ENCODE measurements at places on chromosomes 3 and 15.

DNA sequence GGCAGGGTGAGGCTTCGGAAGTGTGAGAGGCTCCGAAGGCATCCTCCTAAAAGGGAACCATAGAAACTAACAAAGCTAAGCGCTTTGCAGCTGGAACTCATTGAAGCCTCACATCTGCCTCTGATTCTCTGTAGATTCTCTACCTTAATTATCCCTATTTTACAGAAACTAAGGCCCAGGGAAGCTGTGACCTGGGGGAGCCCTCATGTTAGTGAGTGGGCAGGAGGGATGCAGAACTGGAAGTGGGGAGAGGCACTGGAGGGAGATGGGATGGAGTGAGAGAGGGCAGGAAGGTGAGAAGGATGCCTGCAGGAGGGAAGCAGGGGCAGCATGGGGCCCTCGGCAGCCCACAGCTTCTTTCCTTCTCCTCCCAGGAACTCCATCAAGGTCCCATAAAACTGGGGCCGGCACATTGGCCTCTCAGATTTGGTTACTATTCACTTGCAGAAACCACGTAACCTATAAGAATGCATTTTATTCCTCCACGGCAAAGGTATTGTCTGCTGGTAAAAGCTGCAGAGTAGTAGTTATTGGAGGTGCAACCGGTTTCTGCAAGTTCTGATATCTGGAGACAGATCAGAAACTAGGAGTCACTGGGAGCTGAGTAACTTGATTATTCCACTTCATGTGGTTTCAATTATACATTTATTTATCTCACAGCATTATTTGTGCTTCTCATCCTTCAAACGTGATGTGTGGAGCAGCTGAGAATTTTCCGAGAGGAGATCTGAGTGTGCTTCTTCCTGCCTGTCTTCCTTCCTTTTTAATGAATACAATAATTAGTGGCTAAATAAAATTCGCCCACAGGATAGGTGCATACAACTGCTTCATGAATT, 24.0 kb upstream of the CHCHD6 start:
- no peak for DNase-seq

DNA sequence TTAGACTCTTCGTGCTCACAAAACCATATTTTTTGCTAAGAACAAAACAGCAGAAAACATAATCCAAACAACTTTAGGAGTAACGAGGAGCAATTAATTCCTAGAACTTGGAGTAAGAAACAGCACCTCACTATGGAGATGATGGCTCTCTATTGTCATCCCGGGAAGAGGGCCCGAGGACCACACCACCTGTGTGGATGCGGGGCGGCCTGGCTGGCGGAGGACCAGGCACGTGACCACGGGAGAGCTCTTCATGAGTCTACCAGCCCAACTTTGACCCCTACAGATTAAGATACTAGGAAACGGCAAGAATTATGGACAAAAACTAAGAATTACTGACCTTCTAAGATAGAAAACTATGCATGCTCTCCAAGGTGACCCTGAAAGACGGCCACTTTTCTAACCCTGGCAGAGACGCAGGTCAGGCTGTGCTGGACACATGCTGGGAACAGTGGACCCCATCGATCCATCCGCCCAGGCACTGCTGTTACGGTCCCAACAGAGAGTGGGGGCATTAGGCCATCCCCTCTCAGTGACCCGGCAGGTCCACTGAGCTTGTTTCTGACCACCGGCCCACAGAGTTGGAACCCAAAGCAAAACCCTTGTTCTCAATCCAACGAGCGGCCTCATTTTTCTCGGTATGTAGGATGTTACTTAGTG, 13.1 kb upstream of the OCA2 start:
- no peak for DNase-seq

- DNase-seq, result no peak
These were observed 587.8 kb upstream of the BCHE start for GRCh38 chr3:166425021-166425420.

GRCh38 chr3:88219138-88219792, 69.5 kb downstream of the C3orf38 start:
- no peak for DNase-seq

GRCh38 chr3:149179220-149179619, 42.4 kb downstream of the CP start:
- DNase-seq, result no peak

- no peak for DNase-seq
These were observed 507 bp downstream of the SLC12A6 start for GRCh38 chr15:34336991-34337556.

GRCh38 chr15:57060799-57061198, 142.4 kb downstream of the TCF12 start:
- DNase-seq, result no peak

DNA sequence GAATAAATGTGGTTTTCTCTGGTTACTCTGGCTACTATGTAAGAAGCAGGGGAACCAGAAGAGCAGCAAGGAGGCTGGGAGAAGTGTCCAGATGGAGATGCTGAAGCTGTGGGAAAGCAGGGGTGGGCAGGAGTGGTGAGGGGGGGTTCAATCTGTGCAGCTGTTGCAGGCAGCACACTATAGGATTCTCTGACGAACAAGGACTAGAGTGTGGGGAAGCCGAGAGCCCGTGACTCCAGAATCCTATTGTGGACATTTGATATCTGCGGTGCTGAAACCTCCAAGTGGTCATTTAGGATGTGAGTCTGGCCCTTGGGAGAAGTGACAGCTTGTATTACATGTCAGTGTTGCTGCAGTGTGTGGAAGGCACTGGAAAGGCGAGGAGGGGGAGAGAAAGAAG, 60.5 kb downstream of the GABRB3 start:
- DNase-seq, result no peak

DNA sequence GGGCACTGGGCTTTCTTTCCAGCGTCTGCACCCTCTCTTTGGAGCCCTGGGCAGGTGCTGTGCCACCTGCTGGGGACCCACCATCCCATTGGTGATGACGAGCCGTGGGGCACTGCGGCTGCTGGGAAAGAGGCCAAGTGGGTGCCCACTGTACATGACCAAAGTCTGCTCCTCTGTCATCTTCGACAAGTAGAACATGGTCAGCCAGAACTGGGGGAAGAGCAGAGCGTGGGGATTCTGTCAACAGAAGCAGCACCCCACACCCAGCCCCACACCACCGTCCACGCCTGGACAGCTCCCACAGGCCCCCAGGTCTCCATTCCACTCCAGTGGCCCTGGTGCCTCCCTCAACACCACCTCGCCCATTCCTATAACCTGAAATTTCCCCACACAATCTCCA, 9.7 kb downstream of the UROC1 start:
- DNase-seq, result no peak

DNA sequence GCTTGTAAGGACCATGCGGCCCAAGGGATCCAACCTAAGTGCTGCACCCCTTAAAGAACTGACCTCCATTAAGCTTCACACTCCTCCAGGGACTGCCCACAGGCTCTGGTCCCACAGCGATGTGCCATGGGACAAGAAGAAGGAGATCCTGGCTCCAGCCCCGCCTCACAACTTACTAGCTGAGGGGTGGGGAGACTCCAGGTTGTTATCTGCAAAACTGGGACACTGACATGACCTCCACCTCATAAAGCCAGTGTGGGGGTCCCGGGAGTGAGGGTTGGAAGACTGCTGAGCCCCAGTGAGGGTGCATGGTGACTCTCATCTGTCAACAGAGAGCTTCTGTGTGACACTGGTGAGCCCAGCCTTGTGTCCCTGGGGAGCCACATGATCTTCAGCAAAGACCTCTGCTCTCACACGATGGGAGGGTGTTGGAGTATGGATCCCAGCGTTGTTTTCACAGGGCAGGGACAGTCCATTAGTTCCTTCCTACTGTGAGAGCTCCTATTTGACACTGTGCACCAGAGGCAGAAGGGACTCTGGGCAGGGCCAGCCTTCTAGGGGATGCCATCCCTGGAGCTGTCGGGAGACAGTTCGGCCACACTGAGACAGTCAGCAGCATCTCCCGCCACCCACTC, 26.7 kb downstream of the EAF1 start:
- DNase-seq, result no peak

DNA sequence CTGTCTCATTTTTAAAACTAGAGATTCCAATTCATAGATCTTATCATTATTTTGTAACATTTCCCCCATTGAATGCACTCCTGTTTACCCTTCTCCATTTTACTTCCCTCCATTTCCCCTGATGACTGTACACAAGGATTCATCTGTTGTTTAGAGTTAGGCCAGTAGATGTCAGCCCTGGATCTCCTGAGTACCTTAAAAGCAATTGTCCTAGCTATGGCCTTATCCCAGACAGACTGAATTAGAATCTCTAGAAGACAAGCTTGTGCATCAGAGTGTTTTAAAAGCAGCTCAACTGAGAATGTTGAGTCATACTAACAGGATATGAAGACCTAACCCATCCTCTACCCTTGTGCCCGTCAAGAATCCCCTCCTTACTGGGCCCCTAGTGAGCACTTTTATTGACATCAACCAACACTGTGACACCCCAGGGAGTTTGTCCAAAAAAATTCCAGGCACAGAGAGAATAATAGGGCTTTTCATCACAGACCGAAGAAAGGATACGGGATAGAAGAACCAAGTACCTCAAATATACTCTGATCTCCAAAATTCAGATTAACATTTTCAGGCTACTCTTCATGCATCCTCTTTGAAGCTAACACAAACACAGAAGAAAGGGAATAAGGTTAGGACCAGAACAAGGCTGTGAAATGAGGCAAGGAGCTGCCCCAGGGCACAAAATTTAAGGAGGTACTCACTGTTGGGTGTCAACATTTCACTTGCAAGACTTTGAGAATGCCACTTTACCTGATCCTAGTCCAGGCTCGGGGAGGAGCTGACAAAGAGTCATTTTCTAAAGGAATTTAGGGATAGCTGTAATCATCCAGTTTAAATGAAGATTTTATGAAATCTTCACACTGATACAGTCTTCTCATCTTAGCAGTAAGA, 17.1 kb downstream of the ZBED2 start:
- no peak for DNase-seq

- DNase-seq, result no peak
These were observed 2.5 kb downstream of the EFCC1 start for GRCh38 chr3:129003578-129004112.

- no peak for DNase-seq
These were observed 334 bp upstream of the IGSF11 start for GRCh38 chr3:119035014-119035346.

- no peak for DNase-seq
These were observed 70.3 kb downstream of the ARNT2 start for GRCh38 chr15:80474224-80475215.

GRCh38 chr3:42010530-42010929, 48.6 kb upstream of the ULK4 start:
- no peak for DNase-seq

DNA sequence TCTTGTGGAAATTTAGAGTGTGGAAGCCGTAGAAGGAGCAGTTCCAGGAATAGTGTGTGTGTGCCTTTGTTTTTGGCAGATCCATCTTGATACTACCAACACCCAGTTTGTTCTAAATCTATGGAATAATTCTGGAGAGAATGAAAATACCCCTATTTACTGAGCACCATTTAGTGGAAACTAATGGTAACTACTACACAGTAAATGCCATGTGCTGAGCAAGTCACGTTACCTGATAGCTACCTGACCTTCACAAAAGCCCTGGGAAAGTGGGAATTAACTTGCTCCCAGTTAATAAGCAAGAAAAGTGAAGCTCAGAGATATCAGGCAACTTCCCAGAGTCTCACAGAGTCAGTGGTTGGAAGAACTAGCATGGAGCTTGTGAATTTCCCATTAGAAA, 137.7 kb downstream of the ARPP21 start:
- DNase-seq, result no peak

- no peak for DNase-seq
These were observed 167.2 kb downstream of the MAGI1 start for GRCh38 chr3:65871305-65872141.

DNA sequence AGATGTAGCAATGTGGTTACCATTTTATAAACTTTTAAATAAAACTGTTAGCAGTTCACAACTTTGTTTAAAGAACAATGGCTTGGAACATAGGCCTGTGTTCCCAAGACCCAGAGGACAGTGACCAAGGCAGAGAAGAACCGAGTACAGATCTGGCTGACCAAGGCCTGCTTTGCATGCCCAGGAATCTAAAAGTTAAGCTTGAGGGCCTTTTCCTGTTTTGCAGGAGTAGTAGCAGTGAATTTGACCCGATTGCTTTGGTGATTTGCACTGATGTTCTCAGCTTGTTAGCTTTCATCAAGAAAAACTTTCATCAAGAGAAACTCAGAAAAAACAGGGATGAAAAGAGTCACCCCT, 9.9 kb downstream of the FILIP1L start:
- no peak for DNase-seq

GRCh38 chr3:124306665-124307064, 314.7 kb upstream of the ROPN1 start:
- DNase-seq, result no peak

GRCh38 chr3:173825730-173826129, 428.2 kb downstream of the NLGN1 start:
- no peak for DNase-seq

DNA sequence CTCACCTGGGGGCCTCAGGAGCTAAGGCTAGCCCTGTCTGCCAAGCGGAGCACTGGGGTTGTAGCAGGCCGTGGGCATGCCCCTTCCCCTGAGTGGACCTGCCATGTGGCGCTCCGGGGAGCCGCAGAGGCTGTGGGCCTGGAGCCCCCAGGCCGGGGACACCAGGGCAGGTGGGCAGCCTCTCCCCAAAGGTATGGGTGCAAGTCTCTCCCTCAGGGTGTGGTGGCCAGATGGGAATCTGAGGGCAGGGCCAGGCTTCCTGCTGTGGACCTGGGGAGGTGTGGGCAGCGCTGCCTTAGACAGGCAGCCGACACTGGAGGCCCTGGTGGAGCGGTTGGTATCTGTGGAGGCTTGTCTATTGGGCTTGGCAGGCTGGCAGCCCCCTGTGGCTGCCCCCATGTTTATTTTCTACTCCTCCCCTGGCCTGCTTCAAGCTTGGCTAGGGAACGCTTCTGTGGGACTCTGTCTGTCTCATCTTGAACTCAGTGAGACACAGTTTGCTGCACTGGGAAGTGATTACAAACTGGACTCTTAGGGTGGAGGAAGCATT, 5.9 kb downstream of the ACVR2B start:
- no peak for DNase-seq

GRCh38 chr3:63655519-63655918, 3.0 kb downstream of the SNTN start:
- DNase-seq, result no peak

All from stimulated activated CD4-positive, alpha-beta T cell treated with anti-CD3 and anti-CD28 coated beads, TNF-alpha, amount 100 ng/mL, for 24 hours (primary cell).